Mucosa of descending colon (tissue), 3 donors: ENCODE measurements at places on chromosomes 5 and 9. TPM values are rescaled to one million over a fixed set of nuclear protein-coding genes. Genes with fewer than 3 reads are reported as not detected.

DNA sequence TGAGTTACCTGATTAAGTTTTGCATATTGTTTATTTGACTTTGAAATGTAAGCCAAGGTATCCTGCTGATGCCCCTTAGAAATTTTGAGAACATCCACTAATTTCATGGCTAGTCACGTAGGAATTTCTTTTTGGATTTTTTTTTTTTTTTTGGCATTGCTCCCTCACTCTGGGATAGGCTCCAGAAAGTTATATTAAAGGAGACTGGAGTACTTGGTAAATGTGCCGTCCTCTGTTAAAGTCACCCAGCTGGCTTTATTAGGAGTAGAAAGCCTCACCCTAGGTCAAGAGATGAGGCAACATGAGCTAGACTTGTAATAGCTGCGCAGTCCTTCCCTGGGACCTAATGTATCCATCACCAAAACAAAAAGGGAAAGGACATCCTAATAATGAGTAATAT, 3.1 kb downstream of the KCTD16 start:
- no peak for DNase-seq

- DNase-seq = no peak
These were observed 202.7 kb downstream of the RFK start for GRCh38 chr9:76191493-76191892.

DNA sequence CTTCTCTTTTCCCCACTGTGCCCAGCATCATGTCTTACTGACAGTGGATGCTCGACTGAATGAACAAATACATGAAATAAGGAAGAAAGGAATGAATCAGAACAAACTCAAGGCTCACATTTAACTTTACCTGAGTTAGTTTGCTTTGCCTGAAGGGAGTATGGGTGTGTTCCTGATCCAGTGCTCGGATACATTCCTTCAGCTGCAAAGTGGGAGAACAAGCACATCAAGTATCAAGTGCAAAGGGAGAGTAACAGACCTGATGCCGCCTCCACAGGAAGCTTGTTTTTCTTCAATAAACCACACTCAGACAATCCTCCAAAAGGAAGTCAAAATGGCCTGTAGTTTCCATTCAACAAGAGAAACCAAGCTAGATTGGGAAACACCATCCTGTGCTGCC, 66.1 kb downstream of the KIF24 start:
- no peak for DNase-seq

DNA sequence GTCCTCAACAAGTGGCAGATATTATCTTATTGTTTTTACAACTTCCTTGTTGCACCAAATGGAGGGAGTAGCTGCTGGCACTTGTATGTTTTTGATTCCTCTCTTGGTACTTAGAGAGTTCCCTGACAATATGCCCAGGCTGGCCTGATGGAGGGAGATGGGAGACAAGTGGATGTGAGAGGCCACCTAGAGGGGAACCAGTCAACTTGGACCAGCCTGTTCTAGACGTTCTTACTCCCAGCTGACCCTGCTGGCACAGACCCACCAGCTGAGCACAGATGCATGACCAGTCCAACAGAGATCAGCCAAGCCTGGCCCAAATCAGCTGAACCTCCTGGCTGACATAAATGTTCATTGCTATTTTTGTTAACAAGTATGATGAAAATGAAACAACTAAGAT, 60.9 kb upstream of the GDNF start:
- DNase-seq = peak; percentile 27

DNA sequence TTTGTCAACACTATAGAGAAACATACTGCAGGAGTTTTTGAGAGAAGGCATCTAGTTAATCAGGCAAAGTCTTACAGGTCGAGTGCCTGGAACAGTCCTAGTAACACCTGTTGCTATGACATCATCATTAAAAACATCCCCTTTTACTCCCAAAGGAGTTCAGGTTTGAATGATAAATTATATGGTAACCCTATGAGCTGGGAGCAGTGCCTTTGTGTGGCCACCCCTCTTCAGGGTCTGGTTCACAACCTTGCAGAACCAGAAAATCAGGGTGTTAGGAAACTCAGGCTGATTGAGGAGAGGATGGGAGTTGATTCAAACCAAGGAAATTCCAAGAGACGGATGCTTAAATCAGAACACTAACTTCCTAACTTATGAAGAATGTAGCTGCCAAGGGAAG, 179.1 kb upstream of the RASEF start:
- DNase-seq = no peak

- DNase-seq = no peak
These were observed 47.0 kb upstream of the RETREG1 start for GRCh38 chr5:16663840-16664239.

- no peak for DNase-seq
These were observed 26.0 kb upstream of the C9orf72 start for GRCh38 chr9:27599102-27599869.

GRCh38 chr5:138974227-138975063, 99.3 kb upstream of the LRRTM2 start:
- no peak for DNase-seq

The GABRA1 gene
- total RNA-seq = not detected

DNA sequence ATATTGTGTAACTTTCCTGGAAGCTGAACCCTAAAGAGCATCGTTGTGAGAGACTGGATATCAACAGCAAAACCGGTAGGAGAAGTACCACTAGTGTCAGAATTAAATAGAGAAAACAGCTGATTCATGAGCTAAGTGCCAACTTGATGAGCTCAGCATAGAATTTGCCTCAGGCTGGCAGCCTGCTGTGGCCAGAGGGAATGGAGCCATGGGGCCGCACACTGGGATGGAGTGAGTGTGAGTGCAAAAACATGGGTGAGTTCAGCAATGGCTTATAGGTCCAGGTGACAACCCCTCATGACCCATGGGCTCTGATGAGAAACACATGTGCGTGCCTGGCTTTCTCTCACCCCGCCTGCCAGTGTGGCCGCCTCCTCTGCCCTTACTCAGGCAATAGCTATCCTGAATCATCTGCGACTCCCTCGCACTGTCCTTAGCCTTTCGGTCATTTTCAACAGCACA, 25.4 kb downstream of the ADAMTS16 start:
- no peak for DNase-seq

DNA sequence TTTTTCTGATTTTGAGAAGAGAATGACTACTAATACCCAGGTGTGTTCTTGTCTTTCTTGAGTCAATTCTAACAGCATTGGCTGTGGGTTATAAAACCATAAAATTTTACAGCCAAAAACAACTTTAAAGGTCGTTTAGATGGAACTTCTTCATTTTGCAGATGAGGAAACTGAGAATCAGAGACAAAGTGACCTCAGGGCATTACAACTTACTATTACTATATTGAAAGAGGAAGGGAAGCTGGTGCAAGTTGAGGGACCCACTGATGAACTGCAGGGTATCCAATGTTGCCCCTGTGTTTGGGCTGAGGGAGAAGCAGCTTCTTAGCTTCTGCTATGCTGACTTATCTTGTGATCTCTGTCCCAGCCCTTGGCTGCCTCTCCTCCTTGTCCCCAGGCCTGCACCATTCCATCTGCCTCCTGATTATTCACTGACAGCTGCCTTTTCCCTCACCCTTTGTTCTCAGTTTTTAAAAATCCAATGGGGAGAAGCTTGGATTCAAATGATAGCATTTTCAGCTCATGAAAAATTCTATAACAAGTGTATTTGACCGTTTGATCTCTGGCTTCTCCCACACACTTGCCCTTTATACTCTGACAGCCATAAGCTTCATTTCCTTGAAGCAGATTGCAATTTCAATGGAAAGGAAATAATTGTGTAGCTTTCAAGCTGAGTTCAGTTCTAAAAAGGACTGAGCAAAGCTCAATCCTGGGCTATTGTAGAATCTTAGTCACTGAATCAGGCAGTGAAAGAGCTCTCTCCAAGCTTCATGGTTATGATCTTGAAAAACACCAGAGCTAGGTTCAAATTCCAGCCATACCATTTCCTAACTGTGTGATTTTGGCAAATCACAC, 68.5 kb downstream of the TMC1 start:
- peak; percentile 18 for DNase-seq

- no peak for DNase-seq
These were observed 16.6 kb downstream of the KCNIP1 start for GRCh38 chr5:170520372-170520771.

DNA sequence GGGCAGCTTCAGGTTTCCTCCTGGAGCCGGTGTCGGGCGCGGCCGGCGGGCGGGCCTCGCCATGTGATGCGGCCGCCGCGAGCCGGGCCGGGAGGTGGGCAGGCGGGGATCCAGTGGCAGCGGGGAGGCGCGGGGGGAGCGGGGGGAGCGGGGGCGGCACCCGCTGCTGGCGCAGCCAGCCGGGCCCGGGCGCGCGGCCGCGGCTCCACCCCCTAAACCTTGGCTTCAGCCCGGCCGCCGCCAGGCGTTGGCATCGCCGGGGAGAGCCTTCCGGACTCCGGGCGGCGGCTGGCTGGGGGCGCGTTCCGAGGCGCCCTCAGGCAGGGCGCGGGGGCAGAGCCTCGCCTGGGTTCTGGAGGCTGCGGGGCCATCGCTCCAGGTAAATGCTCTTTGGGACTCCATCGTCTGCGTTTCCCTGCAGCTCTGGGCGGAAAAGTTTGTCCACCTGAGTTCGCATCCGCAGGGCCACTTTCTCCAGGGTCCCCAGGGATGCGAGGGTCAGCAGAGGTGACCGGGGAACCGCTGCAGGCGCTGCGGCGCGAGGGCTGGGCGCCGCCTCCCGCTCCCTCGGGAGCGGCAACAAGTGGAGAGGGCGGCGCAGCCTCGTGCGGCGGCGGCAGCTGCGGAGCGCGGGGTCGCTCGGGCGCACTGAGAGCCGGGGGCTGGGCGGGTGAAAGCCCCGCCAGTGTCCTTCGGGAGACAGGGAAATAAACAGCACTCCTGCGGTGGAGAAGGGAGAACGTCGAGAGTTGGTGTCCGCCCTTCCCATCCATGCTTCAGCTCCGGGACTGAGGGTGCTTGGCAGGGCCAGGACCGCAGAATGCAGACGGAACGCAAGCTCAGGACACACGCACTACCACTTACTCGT, at the start of gene ARHGEF28:
ARHGEF28 (plus strand) TSS at position 253 of the 868 bp plus-strand sequence. CDS start 58,656 bp downstream, outside the sequence.
- DNase-seq = peak; percentile 77

DNA sequence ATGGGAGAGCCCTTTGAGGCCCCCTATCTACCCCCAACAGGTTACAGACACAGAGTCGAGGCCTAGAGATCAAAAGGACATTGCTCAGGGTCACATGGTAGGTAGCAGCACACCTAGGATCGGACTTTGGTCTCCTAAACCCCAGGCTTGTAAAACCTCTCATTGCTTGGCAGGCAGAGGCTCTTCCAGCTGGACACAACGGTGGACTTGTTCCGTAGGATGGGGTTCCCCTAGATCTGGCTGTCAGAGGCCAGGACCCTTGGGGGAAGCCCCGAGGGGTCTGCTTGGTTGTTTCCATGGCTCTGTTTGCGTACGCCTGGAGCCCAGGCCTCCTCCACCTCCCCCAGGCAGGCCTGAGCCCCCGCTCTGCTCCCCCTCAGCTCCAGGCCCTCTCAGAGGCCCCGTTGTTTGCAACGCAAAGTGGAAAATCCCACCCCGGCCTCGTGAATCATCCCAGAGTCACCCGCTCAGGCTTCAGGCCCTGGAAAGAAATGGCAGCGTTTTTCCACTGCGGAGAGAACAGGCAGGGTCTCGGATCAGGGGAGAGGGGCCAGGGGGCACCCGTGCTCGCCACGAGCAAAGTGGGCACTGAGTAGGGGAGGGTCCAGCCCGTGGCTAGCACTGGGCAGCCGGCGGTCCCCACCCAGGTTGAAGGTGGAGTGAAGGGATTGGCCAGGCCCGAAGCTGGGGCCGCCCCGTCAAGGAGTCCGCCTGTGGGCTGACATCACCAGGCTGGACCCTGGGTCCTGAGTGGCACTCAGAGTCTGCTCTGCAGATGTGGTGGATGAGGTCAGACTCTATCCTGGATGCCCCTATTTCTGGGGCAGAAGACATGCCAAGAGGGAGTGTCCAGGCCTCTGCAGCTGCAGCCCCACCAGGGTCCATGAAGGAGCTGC, 19.8 kb downstream of the COL27A1 start:
- peak; percentile 43 for DNase-seq

The GFI1B gene
- total RNA-seq = 1.5 TPM

DNA sequence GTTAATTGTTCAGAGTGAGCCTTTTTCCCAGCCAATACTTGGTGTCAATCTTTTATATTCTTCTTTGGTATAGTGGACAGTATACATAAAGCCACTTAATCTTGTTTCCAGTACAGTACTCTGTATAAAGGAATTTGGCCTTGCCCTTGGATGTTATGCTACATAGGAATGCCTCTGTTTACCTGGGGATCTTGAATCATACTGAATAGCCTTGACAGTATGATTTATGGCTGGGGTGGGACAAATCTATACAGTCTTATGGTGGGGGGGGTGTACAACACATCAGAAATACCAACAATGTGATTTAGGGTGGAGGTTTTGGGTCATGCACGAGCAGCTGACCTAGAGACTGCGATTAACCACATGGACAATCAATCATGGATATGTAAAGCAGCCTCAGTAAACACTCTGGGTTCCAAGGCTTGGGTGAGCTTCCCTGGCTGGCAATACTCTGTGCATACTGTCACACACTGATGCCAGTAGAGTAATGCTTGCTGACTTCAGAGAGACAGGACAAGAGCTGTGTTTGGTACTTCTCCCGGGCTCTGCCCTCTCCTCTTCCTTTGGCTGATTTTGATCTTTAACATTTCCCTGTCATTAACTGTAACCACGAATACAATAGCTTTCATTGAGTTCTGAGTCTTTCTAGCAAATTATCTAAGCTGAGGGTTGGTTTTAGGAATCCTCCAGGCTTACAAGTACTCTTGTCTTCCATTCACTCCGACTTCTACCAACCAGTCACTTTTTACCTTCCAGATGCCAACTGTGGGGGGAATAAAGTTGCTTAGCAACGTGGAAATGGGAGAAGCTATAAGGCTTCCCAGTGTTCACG, 84.6 kb downstream of the IARS1 start:
- DNase-seq = no peak
